Cortex of kidney (tissue), 1 donor: ENCODE measurements at places on chromosomes 1 and 21.

DNA sequence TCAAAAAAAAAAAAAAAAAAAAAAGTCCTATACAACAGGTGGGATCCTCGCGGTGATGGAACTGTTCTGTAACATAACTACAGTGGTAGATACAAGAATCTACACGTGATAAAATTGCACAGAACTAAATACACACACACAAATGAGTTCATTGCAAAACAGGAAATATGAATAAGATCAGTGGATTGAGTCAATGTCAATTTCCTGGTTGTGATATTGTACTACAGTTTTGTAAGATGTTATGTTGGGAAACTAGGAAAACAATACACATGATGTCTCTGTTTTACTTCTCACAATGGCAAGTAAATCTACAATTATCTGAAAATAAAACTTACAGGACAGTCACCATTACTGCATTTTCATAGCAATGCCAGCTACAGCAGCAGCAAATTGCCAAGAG lies 59.8 kb downstream of the ITGB3BP start:
- no peak for DNase-seq

DNA sequence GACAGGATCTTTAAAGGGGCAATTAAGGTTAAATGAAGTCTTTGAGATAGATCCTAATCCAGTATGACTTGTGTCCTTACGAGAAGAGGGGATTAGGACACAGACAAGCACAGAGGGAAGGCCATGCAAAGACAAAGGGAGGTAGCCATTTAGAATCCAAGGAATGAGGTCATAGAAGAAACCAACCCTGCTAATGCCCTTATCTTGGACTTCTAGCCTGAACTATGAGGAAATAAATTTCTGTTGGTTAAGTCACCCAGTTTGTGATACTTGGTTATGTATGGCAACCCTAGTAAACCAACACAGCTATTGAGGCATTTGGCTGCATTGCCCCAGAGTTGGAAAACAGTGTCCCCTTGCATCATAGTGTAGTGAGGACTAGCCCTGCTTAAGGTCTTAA lies 121.3 kb downstream of the MAST2 start:
- no peak for DNase-seq

DNA sequence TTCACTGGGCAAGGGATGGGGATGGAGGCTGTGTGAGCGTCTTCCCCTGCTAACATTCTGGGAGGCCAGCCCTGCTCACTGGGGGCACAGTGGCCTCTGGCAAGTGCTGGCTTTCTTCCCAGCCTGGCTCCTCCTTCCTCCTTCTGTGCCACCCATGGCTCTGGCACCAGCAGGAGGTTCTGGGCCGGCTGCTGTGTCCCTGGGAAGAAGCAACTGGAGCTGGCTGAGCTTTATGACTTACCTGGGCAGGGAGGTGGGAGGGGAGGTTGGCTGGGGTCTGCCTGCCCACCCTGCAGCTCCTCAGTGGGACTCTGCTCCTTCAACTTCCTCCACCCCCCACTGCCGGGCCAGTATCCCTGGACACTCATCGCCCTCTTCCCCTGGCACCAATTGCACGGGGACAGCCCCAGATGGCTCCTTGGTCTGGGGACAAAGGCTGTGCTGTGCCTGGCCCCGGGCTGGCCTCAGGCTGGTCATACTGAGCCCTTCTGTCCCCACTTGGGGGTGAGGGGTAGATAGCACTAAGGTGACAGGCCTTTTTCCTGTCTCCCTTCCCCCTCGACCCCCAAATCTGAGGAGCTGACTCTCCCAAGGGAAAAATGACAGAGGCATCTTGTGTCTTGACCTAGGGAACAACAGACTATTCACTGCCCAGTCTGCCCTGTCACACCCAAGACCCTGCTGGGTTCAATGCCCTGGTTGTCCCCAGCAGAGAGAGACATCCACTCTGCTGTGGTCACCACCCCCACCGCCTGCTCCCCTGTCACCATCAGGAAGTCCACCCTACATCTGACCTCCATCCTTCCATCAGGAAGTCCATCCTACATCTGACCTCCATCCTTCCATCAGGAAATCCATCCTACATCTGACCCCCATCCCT lies 14.4 kb downstream of the CDK18 start:
- no peak for DNase-seq

GRCh38 chr1:31689854-31690253 lies 14.0 kb downstream of the COL16A1 start:
- DNase-seq: no peak

DNA sequence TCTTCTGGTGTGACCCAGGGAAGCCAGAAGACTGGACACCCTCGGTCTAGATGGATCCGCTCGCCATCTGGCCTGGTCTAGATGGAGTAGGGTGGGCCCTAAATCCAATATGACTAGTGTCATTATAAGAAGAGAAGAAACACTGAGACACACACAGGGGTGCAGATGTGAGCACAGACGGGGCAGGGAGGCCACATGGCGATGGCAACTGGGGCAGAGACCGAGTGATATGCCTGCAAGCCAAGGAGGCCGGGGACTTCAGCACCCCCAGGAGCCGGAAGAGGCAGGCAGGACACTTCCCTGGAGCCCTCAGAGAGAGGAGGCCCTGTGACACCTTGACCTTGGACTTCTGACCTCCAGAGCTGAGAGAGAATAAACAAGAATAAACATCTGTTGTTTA lies 5.6 kb upstream of the TFF3 start:
- DNase-seq: no peak

DNA sequence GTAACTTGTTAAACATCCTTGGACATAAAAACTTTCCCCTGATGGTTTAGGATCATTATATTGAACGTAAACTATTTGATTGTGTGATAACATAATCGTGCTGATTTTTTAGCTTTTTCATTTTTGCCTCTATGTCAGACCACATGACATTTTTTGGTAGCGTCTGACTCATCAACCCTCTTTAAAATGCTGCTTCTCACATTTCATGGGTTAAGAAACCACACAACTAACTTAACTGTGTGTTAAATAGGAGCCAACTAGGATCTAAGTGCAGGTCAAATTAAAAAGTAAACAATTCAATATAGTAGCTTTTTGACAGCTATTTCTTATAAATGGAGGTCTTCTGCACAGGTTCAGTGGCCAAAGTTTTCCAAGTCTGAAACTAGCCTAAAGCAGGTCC lies 9.8 kb downstream of the BTG3 start:
- no peak for DNase-seq

- no peak for DNase-seq
Observed at GRCh38 chr1:29136391-29136915, 12.8 kb upstream of the TMEM200B start.

GRCh38 chr1:230495891-230496385 lies 69.8 kb upstream of the PGBD5 start:
- DNase-seq: no peak

- DNase-seq: no peak
Observed at GRCh38 chr1:222006715-222007114, 264.8 kb upstream of the DUSP10 start.

DNA sequence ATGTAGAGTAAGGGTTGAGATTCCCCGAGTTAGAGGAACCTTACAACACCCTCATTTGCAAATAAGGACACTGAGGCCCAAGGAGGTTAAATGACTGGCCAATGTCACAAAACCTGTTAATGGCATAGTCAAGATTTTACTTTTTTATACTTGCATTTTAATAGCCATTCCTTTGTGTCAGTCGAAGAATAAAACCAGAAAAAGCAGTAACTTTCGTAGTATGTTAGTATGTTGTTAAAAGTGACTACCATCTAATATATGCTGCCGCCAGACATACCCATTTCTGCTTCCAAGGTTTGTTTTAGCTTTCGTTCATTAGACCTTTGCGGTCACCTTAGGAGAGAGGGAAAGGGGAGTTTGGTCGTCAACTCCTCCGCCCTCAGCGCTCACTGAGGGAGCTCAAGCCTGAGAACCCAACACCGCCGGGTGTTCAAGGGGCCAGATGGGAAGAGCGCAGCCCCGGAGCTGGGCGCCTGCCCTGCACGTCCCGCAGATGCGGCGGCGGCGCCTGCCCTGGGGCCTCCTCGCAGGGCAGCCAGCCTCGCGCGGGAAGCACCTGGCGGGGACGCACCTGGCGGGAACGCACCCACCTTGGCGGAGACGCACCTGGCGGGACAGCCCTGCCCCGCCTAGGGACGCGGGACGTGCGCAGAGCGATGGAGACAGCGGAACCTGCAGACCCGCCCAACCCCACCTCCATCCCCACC lies 466 bp downstream of the VPS26C start:
- no peak for DNase-seq

DNA sequence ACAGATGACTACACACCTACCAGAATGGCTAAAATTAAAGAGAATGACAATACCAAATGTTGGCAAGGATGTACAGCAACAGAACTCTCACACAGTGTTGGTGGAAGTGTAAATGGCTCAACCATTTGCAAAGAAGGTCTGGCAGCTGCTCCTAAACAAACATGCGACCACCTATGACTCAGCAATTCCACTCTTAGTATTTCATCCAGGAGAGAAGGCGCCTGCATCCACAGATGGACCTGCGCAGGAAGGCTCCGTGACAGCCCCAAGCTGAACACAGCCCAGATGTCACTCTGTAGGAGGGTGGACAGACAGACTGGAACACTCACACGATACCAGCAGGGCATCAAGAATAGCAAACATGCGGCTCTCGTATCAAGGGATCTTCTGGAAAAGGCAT lies 6.7 kb downstream of the PTTG1IP start:
- DNase-seq: no peak

DNA sequence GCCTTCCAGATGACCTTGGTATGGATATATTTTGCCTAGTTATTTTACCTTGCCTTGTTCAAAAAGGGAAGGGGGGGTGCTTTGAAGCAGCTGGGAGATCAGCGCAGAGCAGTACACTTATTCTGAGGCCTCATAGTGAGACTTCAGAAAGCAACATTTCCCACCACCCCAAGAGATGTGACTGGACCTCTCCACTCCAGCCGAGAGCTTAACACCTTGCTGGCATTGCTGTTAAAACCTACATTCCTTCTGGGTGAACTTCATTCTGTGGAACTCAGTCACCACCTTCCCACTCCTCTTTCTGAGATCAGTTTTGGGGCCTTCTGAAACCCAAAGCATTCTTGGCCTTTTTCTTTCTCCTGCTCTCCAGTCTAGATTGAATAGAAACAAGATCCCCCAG lies 148.7 kb downstream of the BARHL2 start:
- no peak for DNase-seq
